ENCODE measurements at places on chromosomes 4 and X. TPM values are rescaled to one million over a fixed set of nuclear protein-coding genes. Genes with fewer than 3 reads are reported as not detected.

GRCh38 chr4:8746523-8747466, 124.8 kb downstream of the HMX1 start:
- no peak for DNase-seq

PARM1 gene
- polyA plus RNA-seq, result 31.1 TPM

TLL1 gene
- polyA plus RNA-seq, result 3.5 TPM

- DNase-seq, result peak; percentile 19
These were observed 1.3 kb upstream of the OTUD5 start for GRCh38 chrX:48958635-48959094.

CT45A2 gene
- not detected for polyA plus RNA-seq

DNA sequence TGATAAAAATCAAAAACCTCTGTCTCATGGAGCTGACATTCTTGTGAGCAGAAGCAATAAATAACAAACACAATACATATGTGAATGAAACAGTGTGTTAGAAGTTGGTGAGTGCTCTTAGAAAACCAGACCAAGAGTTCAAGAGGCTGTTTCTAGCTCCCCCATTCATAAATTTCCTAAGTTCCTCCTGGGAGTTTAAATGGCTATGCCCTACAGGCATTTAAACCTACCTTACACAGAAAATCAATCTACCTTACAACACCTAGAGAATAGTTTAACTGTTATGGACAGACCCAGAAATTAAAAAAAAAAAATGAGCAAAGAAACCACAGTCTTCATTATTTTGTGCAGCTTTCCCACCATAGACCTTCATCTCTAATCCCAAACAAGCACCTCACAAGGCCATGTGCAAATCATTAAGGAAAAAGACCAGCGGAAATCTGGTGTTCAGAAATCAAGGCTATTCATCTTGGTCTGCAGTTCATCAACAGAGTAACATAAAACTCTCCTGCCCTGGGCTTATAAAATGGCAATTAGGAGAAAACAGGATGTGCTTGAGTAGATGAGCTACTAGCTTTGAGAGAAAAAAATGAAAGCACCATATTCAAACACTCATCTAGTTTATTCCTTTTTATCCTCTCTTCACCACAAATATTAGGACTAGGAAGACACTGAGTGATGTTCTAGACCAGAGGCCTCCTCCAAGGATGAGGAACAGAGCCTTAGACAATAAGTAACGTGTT, 147.2 kb downstream of the SHROOM3 start:
- no peak for DNase-seq

ARMCX1 gene
- 53.4 TPM for polyA plus RNA-seq

CXCL5 gene
- 0.24 TPM for polyA plus RNA-seq

GRCh38 chr4:129747756-129748155, 651.8 kb downstream of the C4orf33 start:
- DNase-seq, result peak; percentile 68

GRCh38 chr4:155376387-155377268, at the start of gene MAP9:
TSS of gene MAP9 (minus strand) at chr4:155376965. CDS start at chr4:155375850, 1,115 bp downstream.
- peak; percentile 96 for DNase-seq

DNA sequence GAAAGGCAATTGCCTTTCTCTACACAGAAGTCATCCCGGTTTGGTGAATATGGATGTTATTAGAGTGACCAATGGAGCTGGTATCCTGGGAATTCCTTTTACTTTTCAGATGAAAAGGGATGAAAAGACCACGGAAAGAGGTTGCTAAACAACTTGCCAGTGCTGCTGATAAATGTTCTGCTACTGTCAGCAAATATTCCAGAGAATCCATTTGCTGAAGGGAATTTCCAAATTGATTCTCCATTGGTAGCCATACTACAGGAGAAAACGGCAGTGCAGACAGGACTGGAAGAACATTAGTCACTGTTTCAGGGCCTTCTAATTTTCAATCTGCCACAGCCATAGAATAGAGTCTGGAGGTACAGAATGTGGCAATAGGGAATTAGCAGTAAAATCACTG, 451.5 kb downstream of the PCDH11X start:
- no peak for DNase-seq

KLB gene
- 0.51 TPM for polyA plus RNA-seq

SRPK3 gene
- 0.70 TPM for polyA plus RNA-seq

DNA sequence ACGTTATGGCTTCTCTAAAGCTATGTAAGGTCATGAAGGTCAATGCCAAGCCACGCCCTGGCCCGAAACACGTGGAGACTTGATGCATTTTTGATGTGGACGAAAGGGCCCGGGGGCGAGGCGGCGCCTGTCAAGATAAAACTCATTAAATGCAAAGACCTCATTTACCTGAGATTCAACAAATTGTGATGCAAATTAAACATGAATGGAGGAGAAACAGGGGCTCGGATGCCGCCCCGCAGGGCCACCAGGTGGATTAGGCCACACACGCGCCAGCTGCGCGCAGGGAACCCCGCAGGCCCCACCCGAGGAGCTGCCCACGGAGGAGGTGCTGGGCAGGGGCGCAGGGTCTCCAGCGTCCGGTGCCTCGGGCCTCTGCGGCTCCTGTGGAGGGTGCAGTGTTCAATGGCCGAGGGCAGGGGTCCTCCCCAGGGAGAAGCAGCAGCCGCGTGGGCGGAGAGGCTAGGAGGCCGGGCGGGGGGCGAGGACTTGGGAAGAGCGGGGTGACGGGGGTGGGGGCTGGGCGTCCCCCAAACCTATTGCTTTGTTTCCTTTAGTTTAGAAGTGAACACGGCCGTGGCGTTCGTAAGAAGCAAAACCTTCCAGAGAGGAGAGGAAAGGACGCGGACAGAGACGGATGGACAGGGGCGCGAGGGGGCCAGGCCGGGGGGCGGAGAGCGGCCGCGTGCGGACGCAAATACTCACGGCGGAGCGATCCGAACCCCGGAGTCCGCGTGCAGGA, 40.4 kb downstream of the CPLX1 start:
- DNase-seq, result no peak

DNA sequence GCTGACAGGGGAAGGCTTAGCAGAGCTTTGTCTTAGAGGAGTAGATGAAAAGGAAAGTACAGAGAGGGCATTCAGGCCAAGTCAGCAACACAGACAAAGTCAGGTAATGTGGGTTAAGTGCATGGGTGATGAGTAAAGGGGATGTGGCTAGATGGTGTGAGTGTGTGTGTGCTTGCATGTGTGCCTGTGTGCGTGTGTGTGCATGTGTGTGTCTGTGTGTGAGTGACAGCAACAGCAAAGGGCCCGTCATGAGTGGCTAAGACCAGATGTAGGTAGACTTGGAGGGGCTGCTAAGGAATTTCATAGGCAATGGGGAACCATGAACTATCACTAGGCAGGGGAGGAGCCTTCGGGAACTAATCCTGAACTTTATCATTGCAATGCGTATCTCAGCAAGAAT, 2.2 kb upstream of the GPR78 start:
- no peak for DNase-seq
